Ascending aorta (tissue), 2 donors: ENCODE measurements at places on chromosomes 16 and 17.
A peak's percentile ranks its signal among the peaks of the same experiment; 100 is the strongest.

DNA sequence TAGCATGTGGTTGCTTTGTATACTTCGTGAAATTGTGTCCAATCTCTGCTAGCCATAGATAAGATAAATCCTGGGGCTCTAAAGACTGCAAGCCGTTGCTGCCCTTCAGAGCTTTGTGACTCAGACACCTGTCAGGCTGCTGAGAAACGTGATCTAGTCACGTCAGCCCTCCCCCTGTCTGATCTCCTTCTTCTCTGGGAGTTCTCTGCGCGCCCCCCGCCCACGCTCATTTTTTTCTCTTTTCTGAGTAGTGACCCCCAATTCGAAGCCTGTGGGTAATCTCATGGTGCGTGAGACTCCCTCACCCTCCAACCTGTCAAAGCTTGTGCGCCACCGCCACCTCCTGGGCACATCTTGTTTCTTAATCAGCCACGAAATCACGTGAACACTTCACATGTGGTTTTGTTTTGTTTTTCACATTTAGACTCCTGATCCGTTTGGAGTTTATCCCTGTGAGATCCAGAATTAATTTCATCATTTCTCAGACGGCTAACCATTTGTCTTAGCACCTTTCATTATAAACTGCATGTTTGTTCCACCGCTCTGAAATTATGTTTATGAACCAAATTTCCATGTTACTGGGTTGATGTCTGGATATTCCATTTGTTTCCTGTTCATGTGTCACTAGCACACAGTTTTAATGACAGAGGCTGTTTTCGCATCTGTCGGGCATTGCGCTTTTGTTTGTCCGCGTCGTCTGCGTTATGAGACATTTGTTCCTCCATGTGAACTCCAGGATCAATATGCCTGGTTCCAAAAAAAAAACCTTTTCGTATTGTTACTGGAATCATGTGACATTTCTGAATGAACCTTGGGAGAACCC lies 977 bp upstream of the ZNF778 start:
- peaks cover 21% of the 10 kb centered on the region for H3K4me1 ChIP-seq
- DNase-seq = peak; percentile 88
- peaks cover 6% of the 10 kb centered on the region for H3K36me3 ChIP-seq

GRCh38 chr17:46110219-46110618 lies 83.0 kb downstream of the KANSL1 start:
- DNase-seq = no peak
- H3K36me3 ChIP-seq = no peaks in the 10 kb centered on the region
- peaks cover 28% of the 10 kb centered on the region for H3K4me1 ChIP-seq
- no peaks in the 10 kb centered on the region for H3K27me3 ChIP-seq
- no peak overlapping the region for H3K4me3 ChIP-seq

DNA sequence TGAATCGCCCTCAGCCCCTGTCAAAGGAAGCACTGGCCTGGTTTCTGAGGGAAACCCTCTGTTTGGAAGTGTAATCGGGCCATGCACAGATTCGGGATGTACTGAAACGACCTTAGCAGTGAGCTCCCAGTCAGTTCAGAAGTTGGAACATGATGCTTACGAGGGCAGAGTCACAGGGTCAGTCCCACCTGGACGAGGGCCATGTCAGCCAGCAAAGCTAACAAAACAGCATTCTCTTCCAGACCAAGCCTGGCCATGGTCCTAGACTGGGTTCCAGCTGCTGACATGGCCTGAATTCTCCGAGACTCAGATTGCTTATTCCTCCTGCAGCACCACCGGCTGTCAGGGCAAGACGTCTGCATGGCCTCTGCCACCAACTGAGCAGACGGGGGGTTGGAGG lies 192.2 kb upstream of the WSCD1 start:
- no peaks in the 10 kb centered on the region for H3K4me1 ChIP-seq
- H3K27ac ChIP-seq = no peak overlapping the region
- no peak overlapping the region for H3K4me3 ChIP-seq
- H3K36me3 ChIP-seq = no peaks in the 10 kb centered on the region

DNA sequence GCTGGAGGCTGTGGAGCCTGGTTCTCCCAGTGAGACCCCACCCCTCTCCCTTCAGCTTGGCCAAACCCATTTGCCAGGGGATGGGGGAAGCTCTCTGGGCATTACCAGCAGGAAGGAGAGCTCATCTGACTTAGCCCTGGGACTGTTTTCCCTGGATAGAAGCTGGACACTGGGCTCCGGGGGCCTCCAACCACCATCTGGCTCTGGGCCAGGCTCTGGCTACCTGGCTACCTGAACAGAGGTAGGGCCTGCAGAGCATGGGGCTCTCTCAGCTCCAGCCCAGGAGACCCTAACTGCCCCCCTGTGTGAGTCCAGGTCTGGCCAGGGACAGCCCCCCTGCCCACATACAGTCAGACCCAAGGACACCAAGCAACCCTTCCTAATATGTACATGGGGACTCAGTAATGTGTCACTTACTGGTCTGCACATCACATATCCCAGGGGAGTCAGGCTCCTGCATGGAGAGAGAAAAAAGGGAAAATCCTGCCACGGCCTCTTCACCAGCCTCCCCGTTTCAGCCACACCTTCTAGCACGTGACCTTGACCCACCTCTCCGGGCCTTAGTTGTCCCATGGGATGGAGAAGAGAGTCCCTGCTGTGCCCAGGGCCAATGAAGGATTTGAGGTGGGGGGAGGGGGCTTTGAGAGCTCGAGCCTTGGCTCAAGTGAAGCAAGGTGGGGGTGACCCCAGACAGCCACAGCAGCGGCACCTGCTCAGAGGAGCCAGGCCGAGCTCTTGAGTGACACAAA lies 13.8 kb downstream of the CNGB1 start:
- no peak overlapping the region for H3K27ac ChIP-seq
- no peaks in the 10 kb centered on the region for H3K4me1 ChIP-seq
- H3K36me3 ChIP-seq = no peaks in the 10 kb centered on the region
- H3K27me3 ChIP-seq = no peaks in the 10 kb centered on the region
- H3K4me3 ChIP-seq = no peak overlapping the region
- DNase-seq = no peak

GRCh38 chr17:68612923-68613292 lies 11.7 kb upstream of the FAM20A start:
- no peaks in the 10 kb centered on the region for H3K36me3 ChIP-seq
- DNase-seq = no peak
- H3K4me3 ChIP-seq = no peak overlapping the region
- H3K4me1 ChIP-seq = no peaks in the 10 kb centered on the region
- no peaks in the 10 kb centered on the region for H3K27me3 ChIP-seq
- no peak overlapping the region for H3K27ac ChIP-seq

DNA sequence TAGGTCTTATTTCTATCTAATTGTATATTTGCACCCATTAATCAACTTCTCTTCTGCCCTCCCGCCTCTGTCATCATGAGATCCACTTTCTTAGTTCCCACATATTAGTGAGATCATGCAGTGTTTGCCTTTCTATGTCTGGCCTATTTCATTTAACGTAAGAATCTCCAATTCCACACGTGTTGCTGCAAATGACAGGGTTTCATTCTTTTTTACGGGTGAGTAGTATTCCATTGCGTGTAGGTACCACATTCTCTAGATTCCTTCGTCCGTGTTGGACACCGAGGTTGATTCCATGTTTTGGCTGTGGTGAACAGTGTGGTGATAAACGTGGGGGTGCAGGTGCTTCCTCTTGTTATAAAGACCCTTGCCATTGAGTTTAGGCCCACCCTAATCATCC lies 64.7 kb upstream of the GSE1 start:
- no peaks in the 10 kb centered on the region for H3K27me3 ChIP-seq
- H3K36me3 ChIP-seq = no peaks in the 10 kb centered on the region
- DNase-seq = no peak
- no peak overlapping the region for H3K4me3 ChIP-seq

DNA sequence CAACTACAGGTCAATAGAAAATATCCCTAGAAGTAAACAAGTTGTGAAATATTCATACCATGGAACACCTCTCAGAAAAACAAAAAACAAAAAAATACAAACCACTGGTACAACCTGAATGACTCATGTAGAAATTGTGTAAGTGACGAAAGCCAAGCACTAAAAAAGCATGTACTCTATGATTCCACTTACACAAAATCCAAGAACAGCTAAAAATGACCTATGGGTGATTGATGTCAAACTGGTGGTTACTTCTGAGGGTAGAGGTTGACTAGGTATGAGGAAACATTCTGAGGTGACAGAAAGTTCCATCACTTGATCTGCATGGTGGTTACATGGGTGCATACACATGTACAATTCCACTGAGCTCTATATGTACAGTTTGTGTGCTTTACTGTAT lies 31.1 kb downstream of the DHRS7C start:
- no peaks in the 10 kb centered on the region for H3K4me1 ChIP-seq
- no peaks in the 10 kb centered on the region for H3K27me3 ChIP-seq
- H3K27ac ChIP-seq = no peak overlapping the region
- H3K36me3 ChIP-seq = no peaks in the 10 kb centered on the region
- H3K4me3 ChIP-seq = no peak overlapping the region

GRCh38 chr17:29622337-29623282 lies at the start of gene CORO6:
CORO6 (minus strand) TSS chr17:29622912; CDS start chr17:29621421, 1,491 bp downstream.
- H3K36me3 ChIP-seq = no peaks in the 10 kb centered on the region
- no peaks in the 10 kb centered on the region for H3K27me3 ChIP-seq
- DNase-seq = no peak
- peaks cover 4% of the 10 kb centered on the region for H3K4me1 ChIP-seq
- H3K27ac ChIP-seq = peak within 1 kb of the TSS; percentile 37

- DNase-seq = no peak
- H3K4me1 ChIP-seq = peaks cover 46% of the 10 kb centered on the region
- peaks cover 53% of the 10 kb centered on the region for H3K36me3 ChIP-seq
- no peak overlapping the region for H3K4me3 ChIP-seq
- no peaks in the 10 kb centered on the region for H3K27me3 ChIP-seq
Observed at GRCh38 chr17:4942760-4943508, 2.9 kb downstream of the RNF167 start.

GRCh38 chr16:3022208-3022683 lies 1.5 kb downstream of the HCFC1R1 start:
- H3K27me3 ChIP-seq = peaks cover 5% of the 10 kb centered on the region
- peak; percentile 97 for DNase-seq
- H3K4me1 ChIP-seq = peaks cover 34% of the 10 kb centered on the region
- H3K36me3 ChIP-seq = peaks cover 16% of the 10 kb centered on the region

- no peak overlapping the region for H3K27ac ChIP-seq
- H3K27me3 ChIP-seq = peaks cover 16% of the 10 kb centered on the region
- DNase-seq = no peak
- no peaks in the 10 kb centered on the region for H3K36me3 ChIP-seq
- H3K4me3 ChIP-seq = no peak overlapping the region
Observed at GRCh38 chr16:55326261-55327092, 2.5 kb downstream of the IRX6 start.

GRCh38 chr17:48207776-48208544 lies 100.4 kb downstream of the SNX11 start:
- no peaks in the 10 kb centered on the region for H3K4me1 ChIP-seq
- no peak for DNase-seq
- H3K36me3 ChIP-seq = no peaks in the 10 kb centered on the region
- H3K27me3 ChIP-seq = no peaks in the 10 kb centered on the region

DNA sequence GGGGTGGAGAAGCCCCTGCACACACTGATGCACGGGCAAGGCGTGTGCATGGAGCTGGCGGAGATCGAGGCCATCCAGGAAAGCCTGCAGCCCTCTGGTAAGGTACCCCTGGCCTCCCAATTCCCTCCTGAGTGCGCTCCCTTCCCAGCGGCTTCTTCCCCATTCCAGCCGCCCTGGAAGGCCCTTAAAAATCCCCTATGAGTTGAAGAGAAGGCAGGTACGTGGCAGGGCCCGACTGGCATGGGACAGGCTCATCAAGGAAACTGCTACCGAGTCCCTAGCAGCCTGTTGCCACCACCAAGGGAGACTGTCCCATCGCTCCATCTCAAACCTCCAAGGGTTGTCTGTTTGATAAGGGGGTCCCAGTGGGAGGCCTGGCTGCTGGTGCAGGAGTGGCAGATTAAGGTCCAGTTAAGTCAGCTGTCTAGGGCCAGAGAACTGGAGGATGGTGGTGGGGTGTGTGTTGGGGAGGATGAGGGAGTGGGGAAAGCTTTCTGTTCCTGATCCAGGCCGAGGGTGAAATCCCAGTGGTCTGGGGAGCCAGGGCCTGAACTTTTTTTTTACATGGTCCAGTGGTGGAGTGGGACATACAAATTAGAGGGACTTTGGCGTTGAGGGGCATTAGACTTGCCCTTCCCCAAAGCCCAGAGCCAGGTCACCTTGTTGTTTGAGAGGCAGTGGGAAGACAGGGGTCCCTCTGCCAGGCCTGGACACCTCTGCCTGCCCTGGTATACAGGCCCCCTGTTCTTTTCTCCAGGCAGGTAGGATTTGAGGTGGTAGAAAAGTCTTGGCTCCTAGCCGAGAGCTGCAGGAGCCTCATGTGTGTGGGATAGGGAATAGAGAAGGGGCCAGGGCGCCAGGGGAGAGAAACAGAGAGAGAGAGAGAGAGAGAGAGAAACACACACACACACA lies 994 bp downstream of the IGFBP4 start:
- peak overlapping the region; percentile 90 for H3K4me3 ChIP-seq
- H3K27me3 ChIP-seq = no peaks in the 10 kb centered on the region
- no peak for DNase-seq
